ENCODE measurements at places on chromosomes 16 and 17.

DNA sequence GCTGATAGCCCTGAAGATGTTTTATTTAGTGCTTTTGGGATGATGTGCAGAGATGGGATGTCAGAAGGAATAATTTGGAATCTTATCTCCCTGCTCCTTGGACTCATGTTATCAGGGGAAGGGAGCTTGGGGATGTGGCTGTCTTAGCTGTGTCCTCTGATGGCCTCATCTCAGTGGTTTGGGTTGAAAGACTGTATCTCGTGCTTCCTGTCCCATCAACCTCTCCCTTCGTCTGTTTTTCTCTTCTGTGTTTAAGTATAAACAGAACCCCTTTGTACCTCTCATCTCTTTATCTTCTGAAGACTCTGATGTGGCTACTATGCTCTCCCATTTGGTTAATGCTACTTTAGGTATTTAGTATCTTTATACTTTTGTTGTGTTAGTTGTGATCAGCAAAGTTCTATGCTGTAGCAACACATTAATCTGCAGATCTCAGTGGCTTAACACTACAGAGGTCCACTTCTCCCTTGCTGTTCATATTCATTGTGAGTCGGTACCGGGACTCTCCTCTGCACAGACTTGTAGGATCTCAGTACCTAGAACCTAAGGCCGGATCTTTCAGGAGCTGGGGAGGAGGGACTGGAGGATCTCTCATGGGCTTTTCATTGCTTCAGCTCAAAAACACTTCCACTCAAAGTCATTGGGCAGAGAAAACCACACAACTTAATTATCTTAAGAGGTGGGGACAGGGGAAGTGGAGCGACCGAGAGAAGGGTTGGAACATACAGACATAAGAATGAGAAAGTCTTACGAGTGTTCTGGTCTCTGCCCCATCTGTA is 28.8 kb downstream of the PRKCA start:
- DNase-seq: no peak

- no peak for DNase-seq
Measured at GRCh38 chr17:81991684-81992305, 14.4 kb downstream of the ASPSCR1 start.

- no peak for DNase-seq
Measured at GRCh38 chr16:152141-153128, at the start of gene HBZ. HBZ (plus strand) TSS chr16:152644; CDS start chr16:152910, 266 bp downstream.

GRCh38 chr17:35057332-35057915 is 6.1 kb downstream of the RFFL start:
- no peak for DNase-seq

DNA sequence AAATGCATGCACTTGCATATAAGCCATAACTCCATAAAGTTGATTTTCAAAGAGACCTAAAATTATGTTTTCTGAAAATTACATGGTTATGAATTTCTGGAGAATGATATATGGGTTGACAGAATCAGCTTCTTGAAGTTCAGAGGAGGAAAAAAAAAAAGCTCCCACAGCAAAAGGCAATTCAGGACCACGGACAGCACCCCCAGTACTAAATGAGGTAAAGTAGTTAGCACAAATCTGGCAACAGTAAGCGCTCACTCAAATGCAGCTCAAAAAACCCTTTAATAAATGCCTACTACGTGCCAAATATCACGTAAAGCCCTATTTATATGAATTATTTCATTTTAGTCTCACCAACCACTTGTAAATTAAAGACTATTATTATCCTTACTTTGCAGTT is 135.2 kb downstream of the SHISA9 start:
- DNase-seq: no peak

GRCh38 chr16:86066811-86067210 is 167.8 kb downstream of the IRF8 start:
- DNase-seq: no peak

DNA sequence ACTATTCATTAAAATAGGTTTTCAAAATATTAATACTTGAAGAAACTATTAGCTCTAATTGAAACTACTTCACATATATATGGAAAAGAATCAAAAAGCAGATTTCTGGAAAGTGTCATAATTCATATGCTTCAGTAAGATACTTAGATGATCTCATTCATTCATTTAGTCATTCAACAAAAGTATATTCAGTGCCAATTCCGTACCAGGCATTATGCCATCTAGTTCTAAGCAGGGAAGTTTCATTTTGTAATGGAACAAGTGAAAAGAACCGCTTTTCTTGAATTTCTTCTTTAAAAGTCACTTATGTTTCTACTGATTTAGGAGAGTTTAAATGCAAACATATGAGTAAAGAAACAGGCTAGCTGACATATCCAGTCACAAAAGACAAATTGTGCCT is 118.3 kb upstream of the FAM20A start:
- DNase-seq: no peak

GRCh38 chr17:313911-314613 is 38.5 kb downstream of the RPH3AL start:
- no peak for DNase-seq

- DNase-seq: peak; percentile 14
Measured at GRCh38 chr17:82985973-82986372, 93.4 kb upstream of the METRNL start.

DNA sequence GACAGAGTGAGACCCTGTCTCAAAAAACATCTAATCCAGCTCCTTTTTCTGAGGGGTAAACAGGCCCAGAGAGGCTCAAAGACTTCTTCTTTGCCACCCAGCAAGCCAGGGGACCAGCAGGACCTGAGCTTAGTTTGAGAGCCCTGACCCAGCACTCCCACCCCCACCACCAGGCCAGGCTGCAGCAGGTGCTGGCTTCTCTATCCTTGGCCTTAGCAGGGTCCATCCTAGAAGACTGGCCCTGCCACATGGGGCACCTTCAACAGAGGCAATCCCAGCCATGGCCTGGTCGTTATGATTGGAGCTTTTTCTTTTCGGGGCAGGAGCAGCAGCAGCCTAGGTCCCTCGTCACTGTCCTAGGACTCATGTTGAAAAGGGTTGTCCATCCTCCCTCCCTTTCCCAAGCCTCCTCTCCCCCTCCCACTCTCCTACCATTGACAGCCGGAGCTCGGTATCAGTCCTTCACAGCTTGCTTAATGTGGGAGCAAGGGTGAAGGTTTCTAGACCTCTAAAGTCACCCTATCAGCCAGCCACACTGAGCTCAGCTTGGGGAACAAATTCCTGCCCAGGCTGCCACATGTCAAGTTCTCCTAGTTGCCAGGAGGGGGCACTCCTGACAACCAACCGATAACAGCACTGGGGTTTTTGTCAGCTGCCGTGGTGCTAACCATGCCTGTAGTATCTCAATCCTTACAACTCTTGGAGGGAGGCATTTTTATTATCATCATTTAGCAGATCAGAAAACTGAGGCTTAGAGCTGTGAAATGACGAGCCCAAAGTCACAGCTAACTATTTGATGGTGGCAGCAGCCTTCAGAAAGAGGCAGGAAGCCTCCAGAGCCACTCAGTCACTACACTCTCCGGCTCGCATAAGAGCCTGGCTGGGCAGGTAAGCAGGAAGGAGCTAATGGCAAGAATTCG is 11.2 kb downstream of the MRPL27 start:
- peak; percentile 27 for DNase-seq

- DNase-seq: no peak
Measured at GRCh38 chr16:649631-650030, 466 bp downstream of the WDR90 start.

GRCh38 chr17:41705271-41705991 is 6.7 kb upstream of the GAST start:
- no peak for DNase-seq

DNA sequence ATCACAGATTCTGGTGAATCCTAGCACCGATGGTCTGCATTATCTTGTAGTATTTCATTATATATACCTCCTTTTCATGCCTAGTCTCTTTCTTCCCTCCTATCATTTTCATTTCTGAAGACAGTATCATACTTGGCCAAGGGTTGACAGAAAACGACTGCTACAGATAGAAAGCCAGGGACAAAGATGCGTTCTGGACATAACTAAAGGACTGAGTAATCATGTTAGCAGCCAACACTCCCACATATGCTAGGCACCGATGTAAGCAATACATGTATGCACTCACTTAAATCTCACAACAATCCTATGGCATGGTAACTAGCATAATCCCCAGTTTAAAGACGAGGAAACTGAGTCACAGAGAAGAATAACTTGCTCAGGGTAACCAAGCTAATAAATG is 22.9 kb downstream of the RDM1 start:
- DNase-seq: no peak

DNA sequence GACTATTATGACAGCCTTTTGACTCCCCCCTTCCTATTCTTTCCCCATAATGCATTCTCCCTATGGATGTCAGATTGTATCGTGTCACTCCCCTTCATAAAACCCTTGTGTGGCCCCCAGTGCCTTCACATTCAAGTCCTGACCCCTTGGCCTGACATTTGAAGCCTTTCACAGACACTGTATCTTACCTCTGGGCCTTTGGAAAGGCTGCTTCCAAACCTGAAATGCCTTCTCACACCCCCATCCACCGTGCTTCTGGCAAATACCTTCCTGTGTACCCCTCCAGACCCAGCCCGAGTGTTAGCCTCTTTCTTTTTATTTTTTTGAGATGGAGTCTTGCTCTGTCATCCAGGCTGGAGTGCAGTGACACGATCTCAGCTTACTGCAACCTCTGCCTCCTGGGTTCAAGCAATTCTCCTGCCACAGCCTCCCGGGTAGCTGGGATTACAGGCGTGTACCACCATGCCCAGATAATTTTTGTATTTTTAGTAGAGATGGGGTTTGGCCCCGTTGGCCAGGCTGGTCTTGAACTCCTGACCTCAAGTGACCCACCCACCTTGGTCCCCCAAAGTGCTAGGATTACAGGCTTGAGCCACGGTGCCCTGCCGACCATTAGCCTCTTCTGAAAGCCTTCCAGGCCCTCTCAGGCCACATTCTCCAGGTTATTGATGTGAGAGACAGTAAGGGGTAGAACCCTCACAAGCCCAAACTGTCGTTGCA is 2.1 kb downstream of the ARMC5 start:
- DNase-seq: no peak

GRCh38 chr16:68564382-68564985 is 25.4 kb downstream of the ZFP90 start:
- no peak for DNase-seq

GRCh38 chr17:4199818-4200402 is 56.9 kb downstream of the CYB5D2 start:
- DNase-seq: no peak

- no peak for DNase-seq
Measured at GRCh38 chr17:5668557-5669138, 84.3 kb upstream of the NLRP1 start.

DNA sequence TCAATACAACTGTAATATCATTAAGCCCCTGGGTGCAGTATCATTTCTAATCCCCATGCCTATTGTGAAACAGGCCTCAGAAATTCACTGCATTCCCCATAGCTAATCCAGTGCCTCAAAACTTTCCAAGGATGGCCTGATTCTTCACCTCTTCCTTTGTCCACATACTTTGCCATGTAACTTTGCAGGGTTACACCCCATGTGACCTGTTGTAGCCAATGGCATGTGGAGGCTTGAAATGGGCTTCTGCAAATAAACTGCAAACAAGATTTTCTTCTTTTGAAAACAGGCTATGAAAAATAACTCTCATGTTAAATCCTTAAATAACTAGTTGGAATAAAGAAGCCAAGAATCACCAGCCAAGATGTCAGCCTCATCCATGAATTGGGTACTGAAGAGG is 35.9 kb downstream of the ABCA10 start:
- no peak for DNase-seq

DNA sequence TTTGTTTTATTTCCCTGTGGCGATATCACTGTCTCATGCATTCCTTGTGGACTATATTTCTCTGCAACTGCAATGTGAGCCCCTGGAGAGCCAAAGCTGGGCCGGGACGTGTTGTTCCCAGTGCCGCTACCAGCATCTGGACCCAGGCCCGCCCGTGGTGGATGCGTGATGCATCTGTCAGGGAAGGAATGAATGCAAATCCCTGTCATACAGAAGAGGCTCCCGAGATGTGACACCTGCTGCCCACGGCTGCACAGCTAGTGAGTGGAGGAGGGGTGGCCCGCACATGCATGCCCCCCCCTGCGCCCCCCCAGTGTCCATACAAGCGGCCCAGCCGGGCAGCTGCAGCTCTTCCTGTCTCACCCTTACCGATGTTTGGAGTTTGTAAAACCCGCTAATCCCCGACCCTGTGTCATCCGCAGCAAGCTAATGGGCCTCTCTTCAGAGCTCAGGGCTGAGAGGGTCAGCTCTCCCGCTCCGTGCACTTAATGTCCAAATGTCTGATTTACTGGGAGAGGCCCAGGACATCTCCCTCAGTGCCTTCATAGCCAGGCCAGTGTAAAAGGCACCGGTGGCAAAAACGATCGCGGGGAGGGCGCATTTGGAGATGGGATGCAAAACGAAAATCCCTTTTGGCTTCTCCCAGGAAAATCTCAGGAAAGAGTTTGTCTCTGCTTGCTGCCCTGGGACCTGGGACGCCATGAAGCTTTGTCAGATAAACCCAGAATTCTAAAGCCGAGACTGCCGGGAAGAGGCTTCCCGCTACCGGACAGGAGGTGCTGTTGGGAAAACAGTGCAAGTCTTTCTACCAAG is 91.8 kb downstream of the FOXL1 start:
- no peak for DNase-seq

- no peak for DNase-seq
Measured at GRCh38 chr16:86882586-86883280, 304.4 kb downstream of the FOXL1 start.

DNA sequence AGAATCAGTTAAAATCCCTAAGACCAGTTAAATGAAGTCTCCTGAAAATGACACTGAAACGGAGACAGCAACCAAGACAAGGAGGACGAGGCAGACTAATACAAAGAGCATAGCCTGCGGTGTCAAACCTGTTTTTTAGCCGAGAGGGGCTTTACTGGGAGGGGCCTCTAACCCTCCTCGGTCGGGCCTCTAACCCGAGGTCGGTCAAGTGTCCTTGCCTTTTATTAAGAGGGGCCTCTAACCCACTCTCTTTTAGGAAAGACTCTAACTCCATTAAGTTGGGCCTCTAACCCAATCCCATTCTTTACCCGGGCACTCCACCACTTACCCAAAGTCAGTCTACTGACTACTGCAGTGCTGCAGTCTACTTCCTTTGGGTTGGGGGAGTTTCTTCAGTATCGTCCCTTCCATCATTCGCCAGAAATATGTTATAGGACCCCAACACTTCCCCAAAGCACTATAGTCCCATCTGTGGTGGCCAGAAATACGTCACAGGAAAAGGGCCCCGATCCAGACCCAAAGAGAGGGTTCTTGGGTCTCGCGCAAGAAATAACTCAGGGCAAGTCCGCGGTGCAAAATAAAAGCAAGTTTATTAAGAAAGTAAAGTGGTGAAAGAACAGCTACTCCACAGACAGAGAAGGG is 39.2 kb upstream of the ARL4D start:
- DNase-seq: no peak

GRCh38 chr16:54135361-54136275 is 151.0 kb downstream of the IRX3 start:
- DNase-seq: no peak

Data from stimulated activated CD4-positive, alpha-beta T cell treated with anti-CD3 and anti-CD28 coated beads, Interleukin-15, amount 100 ng/mL, for 1 hour (primary cell).